ENCODE measurements at places on chromosomes 4 and X.

- DNase-seq, result no peak
Observed at GRCh38 chr4:13601048-13601447, 26.5 kb downstream of the BOD1L1 start.

GRCh38 chr4:138039010-138039409, 203.1 kb downstream of the SLC7A11 start:
- no peak for DNase-seq

- peak; percentile 57 for DNase-seq
Observed at GRCh38 chr4:138938366-138938690, 77.3 kb upstream of the NOCT start.

GRCh38 chrX:130072345-130072740, 38.0 kb downstream of the ELF4 start:
- no peak for DNase-seq

GRCh38 chrX:110532581-110532931, 173.9 kb downstream of the RTL9 start:
- no peak for DNase-seq

GRCh38 chr4:6250235-6250983, 19.2 kb upstream of the WFS1 start:
- DNase-seq, result peak; percentile 85

DNA sequence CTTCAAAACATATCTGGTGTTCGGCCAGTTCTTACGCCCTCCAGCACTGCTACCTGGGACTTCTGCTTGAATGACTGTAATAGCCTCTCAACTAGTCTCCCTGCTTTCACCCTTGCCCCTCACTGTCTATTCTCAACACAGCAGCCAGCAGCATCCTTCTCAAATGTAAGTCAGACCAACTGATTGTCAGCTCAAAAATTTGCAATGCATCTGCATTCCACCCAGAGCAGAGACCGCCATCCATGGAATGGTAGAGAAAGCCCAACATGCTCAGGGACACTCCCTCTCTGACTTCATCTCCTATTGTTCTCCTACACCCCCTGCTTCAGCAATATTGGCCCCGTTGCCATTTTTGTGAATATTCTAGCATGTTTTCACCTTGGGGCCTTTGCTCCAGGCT, 5.9 kb downstream of the TLR7 start:
- DNase-seq, result no peak

GRCh38 chrX:9847071-9847470, 60.8 kb downstream of the SHROOM2 start:
- DNase-seq, result no peak

- peak; percentile 30 for DNase-seq
Observed at GRCh38 chr4:86600007-86600653, 6.0 kb downstream of the PTPN13 start.

- DNase-seq, result peak; percentile 39
Observed at GRCh38 chr4:40720916-40721315, 28.8 kb upstream of the NSUN7 start.

GRCh38 chr4:107183155-107183774, 147.2 kb upstream of the DKK2 start:
- peak; percentile 58 for DNase-seq

- no peak for DNase-seq
Observed at GRCh38 chr4:94238160-94238559, 30.5 kb downstream of the SMARCAD1 start.

DNA sequence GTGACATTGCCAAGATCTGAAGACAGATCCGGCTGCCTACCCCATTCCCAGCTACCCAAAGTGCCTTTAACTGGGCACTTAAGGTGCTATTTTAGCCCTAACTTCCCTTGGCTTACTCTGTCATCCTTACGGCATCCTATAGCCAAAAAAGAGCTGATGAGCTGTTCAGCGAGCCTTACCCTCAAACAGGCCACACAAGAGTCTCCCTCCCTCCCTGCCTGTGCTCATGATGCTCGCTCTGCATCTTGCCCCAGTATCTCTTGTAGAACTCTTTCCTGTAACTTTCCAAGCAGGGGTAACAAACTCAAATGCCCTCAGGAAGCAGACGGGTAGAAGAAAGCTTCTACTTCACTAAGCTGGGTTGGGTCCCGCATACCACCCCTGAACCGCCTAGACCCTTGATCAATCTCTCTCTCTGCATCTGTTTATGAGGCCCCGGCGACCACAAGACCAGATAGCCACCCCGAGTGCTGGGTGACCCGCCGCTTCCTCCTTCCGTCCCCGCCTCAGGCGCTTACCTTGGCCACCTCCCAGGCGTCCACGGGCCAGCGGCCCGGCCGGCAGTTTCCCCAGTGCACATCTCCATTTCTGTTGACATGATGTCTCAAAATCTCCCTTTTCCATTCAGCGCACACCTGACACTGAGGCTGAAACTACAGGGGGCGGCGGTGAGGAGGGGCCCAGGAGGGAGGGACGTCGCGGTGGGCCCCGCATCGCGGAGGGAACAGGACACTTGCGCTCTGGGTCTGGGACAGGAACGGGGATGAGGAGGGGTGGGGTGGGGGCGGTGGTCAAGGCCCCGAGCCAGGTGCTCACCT, 663 bp downstream of the CXorf38 start:
- peak; percentile 54 for DNase-seq

GRCh38 chr4:109994415-109994827, 81.7 kb downstream of the EGF start:
- DNase-seq, result no peak

- no peak for DNase-seq
Observed at GRCh38 chr4:26377328-26378311, 56.8 kb downstream of the RBPJ start.

GRCh38 chr4:147863111-147863747, 131.3 kb downstream of the ARHGAP10 start:
- DNase-seq, result no peak

DNA sequence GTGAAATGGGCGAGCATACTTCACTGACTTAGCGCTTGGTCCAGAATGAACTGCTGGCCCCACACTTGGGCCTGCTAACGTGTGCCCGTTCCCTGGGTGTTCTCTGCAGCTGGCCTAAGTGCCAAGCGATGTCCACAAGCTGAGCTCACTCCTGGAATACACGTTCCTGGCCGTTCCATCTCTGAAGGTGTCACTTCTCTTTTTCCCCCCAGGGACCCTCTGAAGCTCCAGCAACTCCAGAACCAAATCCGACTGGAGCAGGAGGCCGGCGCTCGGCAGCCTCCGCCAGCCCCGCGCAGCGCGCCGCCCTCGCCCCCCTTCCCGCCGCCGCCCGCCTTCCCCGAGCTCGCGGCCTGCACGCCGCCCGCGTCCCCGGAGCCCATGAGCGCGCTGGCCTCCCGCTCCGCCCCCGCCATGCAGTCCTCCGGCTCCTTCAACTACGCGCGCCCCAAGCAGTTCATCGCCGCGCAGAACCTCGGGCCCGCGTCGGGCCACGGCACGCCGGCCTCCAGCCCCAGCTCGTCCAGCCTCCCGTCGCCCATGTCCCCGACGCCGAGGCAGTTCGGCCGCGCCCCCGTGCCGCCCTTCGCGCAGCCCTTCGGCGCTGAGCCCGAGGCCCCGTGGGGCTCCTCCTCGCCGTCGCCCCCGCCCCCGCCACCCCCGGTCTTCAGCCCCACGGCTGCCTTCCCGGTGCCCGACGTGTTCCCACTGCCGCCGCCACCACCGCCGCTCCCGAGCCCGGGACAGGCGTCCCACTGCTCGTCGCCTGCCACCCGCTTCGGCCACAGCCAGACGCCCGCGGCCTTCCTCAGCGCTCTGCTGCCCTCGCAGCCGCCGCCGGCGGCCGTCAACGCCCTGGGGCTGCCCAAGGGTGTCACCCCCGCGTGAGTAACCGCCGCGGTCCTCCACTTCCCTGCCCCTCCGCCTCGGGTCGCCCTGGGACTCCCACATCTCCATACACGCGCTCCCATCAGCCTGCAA, 132.3 kb downstream of the CBR4 start:
- no peak for DNase-seq

DNA sequence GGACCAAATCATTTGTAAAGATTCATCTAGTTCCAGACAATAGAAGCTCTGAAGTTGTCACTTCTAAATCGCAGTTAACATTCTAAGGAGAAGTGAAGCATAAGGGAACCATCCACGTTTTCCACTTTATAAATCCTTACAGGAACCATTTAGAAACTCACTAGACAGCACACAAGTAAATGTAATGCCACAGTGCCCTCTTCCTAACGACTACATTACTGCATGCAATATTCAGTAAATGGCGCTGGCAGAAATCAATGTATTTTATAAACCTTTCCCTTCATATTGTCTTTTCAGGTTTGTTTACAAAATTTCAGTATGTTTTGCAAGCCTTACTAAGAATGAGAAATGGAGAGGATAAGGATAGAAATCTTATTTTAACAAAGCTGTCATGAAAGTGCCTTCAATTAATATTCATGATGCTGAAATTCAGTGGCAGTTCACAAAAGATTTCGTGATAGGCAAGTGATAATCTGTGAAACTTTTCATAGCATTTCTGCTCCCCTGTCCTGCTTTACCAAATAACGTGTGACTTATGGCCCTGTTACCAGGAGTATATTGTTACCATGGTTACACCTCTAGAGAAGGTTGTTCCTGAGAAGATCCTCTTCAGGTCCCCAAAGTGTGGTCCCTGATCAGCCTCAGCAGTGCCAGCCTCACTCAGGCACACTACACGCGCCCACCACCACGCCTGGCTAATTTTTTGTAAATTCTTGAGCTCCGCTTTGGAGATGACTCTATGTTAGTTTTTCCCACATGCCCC, 54.2 kb downstream of the TMA16 start:
- peak; percentile 66 for DNase-seq

DNA sequence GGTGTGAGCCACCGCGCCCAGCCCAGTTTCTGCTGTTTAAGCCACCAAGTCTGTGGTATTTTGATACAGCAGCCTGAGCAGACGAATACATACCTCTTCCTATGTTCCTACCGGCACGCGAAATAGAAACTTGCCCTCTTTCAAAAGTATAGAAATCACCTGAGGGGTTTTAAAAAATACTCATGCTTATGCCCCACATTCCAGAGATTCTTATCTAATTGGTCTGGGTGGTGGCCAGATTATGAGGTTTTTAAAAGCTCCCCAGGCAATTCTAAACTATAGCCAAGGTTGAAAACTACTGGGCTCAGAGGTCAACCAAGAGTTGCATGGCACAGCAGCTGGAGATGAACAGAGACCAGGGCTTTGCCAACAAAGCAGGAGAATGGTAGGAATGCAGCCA, 24.9 kb upstream of the HUWE1 start:
- DNase-seq, result no peak

- DNase-seq, result no peak
Observed at GRCh38 chr4:100790836-100791615, 273.2 kb upstream of the EMCN start.

DNA sequence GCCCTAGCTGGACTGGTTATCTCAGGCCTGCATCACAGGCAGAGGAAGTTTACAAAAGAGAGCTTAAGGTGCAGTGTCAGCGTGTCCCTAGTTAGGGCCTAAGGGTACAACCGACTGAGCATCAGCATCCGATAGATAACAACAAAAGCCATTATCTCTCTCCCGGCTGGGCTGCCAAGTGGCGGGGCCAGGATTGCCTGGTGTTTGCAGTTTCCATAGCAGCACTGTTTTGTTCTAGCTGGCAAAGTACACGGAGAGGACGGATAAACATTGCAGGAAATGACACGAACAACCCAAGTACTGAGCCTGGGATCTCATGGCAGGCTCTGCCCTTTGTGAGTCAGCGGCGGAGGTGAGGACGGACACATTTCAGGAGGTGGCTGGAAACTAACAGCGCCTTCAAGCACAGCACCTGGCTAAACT, 104.7 kb upstream of the NOCT start:
- peak; percentile 24 for DNase-seq

- DNase-seq, result peak; percentile 58
Observed at GRCh38 chr4:6916587-6917460, 7.2 kb downstream of the TBC1D14 start.

DNA sequence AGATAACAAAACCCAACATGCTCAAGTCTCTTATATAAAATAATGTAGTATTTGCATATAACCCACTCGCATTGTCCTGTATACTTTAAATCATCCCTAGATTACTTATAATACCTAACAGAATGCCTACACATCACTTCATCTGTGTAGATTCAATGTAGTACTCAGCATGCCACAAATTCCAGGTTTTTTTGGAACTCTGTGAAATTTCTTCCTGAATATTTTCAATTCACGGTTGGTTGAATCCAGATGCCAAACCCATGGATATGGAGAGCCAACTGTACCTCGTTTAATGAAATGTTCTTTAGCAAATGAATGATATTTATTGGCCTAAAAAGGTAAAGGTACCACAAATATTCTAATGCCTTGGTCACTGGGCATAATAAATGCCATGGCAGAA, 24.8 kb downstream of the CCNI start:
- no peak for DNase-seq

DNA sequence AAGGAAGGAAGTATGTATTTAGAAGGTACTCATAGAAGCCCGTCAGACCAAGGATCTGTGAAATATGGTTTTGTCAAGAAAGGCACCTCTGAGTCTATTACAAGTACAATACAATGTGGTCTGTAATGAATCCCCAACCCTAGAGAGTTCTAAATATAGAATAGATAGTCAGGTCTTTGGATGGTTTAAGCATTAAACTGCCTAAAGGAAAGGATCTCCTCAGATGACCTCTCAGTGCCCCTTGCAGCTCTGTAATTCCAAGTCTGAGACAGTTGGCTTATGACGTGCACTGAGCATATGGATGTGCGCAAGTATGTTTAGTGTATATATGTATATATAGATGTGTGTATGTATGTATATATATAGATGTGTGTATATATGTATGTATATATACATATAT, 62.0 kb downstream of the CCSER1 start:
- DNase-seq, result peak; percentile 65
